CD4-positive, alpha-beta T cell treated with Interleukin-12 subunit alpha and Interleukin-12 subunit beta, for 1 hour (primary cell): ENCODE measurements at places on chromosomes 16 and 17.

DNA sequence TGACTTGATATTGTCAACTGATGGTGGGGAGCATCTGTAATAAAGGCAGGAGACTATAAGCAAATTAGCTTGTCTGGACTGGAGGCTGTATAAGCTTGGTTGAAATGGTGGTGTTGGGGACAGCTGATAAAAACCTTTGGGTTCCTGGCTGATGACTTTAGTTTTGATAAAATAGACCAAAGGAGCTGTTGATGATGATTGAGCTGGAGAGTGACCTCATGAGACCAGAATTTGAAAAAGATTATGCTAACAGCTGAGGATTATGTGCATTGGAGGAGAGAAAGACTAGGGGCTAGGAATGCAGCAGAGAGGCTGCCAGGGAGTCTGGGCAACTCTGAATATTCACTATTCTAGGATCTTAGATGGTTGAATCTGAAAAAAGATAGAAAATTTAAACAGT lies 8.7 kb upstream of the CDC27 start:
- DNase-seq, result no peak

DNA sequence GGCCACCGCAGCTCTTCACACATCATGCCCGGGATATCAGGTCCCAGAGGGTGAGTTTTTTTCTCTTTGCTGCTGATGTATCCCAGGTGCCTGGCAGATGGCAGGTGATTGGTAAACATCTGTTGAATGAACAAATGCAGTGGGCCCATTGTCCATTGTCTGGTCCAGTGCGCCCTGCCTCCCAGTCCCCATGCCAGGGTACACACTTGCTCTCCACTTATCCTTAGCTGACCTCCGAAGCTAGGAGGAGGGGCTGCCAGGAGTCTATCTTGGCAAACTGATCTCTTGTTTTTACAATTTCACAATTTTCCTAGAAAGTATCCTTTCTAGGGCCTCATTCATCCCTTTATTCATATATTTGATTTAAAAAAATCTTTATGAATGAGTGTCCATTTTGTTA lies 196.0 kb downstream of the RAB11FIP4 start:
- no peak for DNase-seq

DNA sequence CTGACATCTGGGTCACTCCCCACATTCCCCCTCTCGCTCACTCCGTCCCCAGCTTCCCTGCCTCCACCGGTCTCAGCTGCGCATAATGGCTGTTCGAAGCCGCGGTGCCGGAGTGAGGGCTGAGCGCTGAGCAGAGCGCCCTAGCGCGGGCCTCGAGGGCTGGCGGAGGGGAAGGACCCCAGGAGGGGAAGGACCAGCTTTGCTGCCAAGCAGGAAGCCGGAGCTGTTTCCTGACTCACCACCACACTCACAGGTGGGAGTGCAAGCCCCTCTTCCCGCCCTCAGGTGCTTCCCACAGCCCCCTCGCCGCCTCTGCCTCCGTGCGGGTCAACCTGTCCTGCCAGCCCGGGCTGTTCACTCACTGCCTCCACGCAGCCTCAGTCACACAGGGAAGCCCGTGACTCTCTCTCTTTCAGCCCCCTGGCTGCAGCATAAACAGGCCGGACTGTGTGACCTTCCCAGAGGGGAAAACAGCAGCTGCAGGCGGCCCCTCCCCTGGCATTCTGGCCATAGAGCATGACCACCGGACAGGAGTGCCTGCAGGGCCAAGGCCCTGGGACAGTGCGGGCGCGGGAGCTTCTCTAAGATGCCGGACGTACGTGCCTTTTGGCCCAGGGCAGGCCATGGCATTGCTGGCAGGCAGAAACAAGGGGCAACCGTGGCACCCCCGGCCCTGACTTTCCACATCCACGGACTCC lies 23.7 kb downstream of the SLC43A2 start:
- no peak for DNase-seq

GRCh38 chr17:74699236-74699635 lies 13.5 kb downstream of the CD300LF start:
- no peak for DNase-seq

DNA sequence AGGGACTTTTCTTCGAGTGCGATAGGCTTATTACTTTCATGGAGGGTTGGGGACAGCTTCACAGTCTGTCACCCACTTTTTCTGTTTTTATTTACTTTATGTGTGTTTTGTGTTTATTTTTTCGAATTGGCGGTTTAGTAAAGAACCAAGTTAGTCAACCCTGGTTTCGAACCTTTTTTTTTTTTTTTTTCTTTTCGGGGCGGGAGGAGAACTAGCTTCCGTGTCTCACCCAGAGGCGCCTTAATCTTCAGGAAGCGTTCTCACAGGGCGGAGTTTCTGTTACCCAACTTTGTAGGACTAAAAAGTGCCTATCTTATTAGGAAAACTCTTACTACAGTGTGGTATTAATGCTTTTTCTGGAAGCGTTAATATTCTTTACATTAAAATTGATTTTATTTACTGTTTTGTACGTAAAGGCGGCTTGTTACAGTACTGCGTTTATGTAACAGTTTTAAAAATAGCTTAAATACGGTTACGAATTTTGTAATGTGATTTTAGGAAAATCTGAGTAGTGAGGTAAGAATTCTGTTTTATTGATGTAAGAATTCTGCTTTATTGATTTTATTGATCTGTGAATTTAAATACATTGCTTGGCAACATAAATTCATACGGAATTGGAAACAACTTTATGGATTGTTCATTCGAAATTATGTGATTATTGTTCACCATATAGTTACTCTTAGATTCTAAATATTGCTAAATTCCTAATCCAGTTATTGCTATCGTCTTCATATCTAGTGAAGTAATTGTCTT lies 885 bp downstream of the ZNF207 start:
- peak; percentile 65 for DNase-seq
